ENCODE measurements at places on chromosomes 2 and 18.
A peak's percentile ranks its signal among the peaks of the same experiment; 100 is the strongest.

DNA sequence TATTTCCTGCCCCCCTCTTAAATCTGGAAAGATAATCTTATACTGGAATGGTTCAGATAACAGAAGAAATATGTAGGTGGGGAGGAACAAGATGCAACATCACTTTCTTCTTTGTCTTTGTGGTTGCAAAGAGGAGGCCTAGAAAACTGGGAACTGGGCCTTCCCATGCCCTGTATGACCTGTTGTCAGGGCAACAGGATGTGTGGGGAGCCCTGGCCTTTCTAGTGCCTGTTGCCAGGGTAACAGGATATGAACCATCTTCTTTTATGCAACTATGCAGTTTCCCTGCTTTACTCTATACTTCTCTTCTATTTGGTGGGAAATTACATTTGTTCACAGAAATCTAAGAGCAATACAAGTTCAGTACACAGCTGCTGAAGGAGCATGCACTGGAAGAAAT lies 79.8 kb upstream of the PDE1A start:
- no peak for ATAC-seq

- ATAC-seq = no peak
These were observed 47.7 kb downstream of the RRM2 start for GRCh38 chr2:10170256-10170655.

DNA sequence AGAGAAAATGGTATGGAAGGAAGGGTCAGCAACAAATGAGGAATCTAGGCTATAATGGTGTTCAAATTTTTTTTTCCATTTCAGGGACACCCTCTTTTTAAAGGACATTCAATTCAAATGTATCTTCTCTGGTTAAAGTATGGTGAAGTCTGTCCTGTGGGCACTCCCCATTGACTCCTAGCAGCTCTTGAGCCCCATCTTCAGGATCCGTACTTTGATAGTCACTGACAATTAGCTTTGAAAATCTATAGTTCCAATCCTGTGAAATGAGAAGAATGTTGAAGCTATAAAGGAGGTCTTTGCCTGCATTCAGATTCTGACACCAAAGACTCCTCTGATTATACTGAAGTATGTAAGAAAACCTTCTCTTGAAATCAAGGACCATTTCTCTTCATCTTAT lies 43.3 kb downstream of the KCNH7 start:
- ATAC-seq = no peak

GRCh38 chr18:77127769-77128671 lies 4.6 kb downstream of the MBP start:
- ATAC-seq = peak; percentile 21

DNA sequence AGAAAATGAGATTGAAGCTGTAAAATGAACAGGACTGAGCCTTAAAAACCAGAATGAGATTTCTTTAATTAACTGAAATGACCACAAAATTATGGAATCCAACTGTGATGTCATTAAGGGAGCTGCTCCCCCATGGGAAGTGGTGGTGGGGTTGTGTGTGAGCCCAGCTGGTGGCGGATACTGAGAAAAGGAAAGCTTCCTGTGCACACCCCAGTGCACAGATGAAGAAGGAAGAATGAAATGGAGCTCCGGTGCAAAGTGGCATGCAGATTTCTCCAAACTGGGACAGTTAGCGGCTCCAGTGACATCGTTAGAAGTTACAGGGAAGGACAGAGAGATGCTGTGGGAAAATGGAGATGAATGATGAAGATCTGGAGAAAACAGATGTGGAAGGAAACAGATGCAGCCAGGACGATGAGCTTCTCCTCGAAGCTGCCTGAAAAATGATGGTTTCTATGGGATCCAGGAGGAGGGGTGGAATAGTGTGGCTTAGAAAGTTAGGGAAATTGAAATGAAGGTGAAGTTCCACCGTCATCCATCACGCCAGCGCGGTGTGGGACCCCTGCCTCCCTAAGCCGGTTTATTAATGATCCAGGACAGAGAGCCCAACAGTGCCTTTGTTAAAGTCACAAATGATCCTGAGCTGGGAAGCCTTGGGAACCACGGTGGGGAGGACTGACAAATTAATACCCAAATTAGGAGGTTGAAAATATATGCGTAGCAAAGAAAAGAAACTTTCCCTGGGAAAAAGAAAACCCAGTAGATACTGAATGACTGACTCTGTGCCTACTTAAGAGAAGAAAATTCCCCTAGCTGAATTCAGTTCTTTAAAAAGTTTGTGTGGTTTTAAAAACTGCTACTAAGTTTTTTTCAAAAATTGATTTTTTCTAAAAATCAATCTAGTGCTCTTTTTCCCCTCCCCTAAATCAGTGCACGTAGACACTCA lies 77.2 kb downstream of the TSN start:
- no peak for ATAC-seq

GRCh38 chr2:3442185-3442584 lies 62.7 kb downstream of the TRAPPC12 start:
- ATAC-seq = peak; percentile 10

DNA sequence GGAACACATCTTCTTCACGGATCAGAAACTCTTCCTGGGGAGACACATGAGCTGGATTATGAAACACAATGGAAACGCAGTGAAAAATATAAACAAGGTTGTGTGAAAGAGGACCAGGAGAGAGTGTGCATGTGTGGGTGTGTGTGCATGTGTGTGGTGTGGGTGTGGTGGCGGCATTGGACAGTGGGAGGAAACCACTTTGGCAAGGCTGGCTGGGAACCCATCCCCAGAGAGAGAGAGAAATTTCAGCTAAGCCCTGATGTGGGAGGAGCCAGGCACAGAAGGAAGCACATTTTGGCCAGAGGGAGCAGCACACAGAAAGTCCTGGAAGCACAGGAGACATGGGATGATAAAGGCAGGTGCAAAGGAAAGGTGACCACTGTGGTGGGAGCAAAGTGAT lies 147.6 kb upstream of the COPS8 start:
- ATAC-seq = no peak

- peak; percentile 59 for ATAC-seq
These were observed at the start of gene WDFY1 for GRCh38 chr2:223944703-223945531. Gene WDFY1, minus strand, starts transcription at chr2:223945335. Its CDS starts 51 bp downstream, at chr2:223945284.

- ATAC-seq = no peak
These were observed 23.1 kb downstream of the TPRKB start for GRCh38 chr2:73714091-73714490.

DNA sequence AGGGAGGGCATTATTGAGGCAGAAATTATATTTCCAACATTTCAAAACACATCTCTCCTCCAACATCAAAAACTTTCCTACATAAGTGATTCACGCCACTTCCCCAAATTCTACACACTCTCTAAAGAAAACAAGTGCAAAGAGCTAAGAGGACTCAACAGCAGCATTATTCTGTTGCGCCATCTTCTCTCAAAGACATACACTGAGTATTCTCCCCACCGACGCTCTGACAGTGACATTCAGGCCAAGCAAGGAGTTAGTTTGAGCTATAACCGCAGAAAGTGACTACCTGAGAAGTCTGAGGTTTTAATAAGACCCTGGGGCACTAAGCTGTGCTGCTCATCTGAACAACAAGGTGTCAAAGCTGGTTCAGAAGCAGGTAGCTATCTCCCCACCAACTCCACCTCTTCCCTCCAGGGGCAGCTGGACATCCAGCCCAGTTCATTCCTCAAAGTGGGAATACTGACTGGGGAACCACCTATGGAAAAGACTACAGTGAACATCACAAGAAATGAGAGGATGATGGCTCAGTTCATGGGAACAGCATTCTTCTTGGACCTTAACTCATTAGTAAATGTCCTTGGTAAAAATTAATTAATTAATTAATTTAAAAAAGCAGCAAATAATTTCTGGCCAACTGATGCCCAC lies 309.5 kb upstream of the CCDC68 start:
- peak; percentile 19 for ATAC-seq

- no peak for ATAC-seq
These were observed at the start of gene LIMS2 for GRCh38 chr2:127675331-127676261. Gene LIMS2, minus strand, starts transcription at chr2:127675530. Its CDS starts 506 bp downstream, at chr2:127675024.

DNA sequence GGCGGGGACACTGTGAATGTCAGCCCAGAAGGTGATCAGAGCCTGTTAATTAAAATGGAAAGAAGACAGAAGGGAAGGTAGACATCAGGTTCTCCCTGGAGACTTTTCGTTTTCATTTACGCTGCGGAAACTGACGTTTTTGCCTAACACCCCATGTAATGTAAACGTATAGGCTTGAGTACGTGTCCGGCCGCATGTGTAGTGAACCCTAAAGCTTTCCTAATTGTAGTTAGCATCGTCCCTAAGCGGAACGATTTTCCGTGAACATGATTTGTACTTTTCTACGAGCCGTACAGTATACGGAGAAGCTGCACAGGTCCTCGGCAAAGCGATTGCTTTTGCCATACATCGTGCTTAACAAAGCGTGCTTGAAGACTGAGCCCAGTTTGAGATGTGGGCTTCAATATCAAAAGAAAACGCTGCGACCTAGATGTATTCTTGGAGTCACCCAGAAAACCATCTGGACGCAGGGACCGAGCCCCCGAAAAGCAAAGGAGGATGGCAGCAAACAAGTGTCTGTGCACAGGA lies 284 bp downstream of the TIMM21 start:
- no peak for ATAC-seq

GRCh38 chr2:240922245-240922981 lies 16.3 kb downstream of the CROCC2 start:
- no peak for ATAC-seq

DNA sequence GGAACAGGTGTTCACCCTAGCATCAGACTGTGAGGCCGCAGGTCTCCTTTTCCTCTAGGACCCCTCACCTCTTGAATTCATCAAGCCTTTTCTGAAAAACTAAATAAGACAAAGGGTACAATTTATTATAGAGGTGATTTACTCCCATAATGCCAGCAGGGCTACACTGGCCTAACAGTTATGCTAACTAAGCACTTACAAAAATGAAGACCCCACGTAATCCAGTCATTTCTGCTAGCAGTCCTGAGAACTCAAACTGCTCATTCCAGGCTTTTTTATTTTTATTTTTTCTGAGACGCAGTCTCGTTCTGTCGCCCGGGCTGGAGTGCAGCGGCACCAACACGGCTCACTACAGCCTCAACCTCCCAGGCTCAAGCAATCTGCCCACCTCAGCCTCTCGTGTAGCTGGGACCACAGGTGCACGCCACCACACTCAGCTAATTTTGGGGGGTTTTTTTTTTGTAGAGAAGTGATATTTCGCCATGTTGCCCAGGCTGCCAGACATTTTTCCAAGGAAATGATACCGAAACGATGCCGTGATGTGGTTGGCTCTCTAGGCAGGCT lies 14.2 kb downstream of the CAPG start:
- ATAC-seq = no peak

DNA sequence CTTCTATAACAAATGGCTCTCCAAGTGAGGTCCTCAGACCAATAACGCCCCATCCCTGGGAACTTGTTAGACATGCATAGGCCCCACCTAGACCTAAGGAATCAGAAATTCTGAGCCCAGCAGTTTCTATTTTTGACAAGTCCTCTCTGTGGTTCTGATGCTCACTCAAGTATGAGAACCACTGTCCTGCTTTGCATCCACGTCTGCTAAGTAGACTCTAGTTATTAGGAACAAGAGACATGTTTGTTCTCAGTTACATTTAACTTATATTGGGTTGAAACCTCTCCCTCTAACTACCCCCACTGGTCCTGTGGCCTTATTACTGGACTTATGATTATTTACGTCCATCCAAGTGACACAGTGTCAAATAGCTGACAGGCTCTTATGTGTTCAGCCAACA lies 70.3 kb downstream of the TMEM17 start:
- ATAC-seq = no peak

DNA sequence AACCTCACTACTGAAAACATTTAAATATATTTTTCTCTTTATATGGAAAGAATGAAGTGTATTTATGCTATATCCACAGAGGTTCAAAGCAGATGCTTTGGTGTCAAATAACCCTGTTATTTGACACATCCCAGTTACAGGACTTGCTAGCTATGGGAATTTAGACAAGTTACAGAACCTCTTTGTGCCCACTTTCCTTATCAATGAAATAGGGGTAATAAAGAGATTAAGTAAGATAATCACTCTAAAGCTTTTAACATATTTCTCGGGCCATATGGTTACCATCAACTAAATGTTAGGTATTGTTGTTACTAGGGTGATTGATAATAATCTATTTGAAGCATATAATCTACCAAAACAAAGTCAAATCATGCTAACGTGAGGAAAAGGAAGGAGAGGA lies 1660.6 kb upstream of the NXPH2 start:
- no peak for ATAC-seq

DNA sequence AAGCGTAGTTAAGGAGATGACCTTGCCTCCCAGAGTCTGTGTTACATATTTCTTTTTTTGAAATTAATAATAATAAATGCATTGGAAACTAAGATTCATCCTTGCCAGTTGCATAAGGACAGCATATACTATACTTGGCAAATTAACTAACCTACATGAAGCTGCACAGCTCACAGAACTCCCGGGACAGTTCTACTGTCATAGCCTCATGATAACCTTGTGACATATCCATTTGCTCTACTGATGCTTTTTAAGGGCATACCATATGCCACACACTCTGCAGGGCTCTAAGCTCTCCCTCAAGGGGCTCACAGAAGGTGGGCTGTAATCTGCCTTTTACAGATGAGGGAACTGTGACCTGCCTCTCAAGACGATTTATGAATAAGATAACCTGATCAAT lies 3.8 kb downstream of the ITGB1BP1 start:
- no peak for ATAC-seq

- peak; percentile 38 for ATAC-seq
These were observed 11.1 kb upstream of the CYS1 start for GRCh38 chr2:10091182-10091888.

Measured in activated CD4-positive, CD25-positive, alpha-beta regulatory T cell treated with anti-CD3 and anti-CD28 coated beads, Interleukin-2, amount 50 U/mL, for 24 hours (primary cell).